ENCODE measurements at places on chromosomes 5 and 9. TPM values are rescaled to one million over a fixed set of nuclear protein-coding genes. Genes with fewer than 3 reads are reported as not detected.
A peak's percentile ranks its signal among the peaks of the same experiment; 100 is the strongest.

Gene ENG
- total RNA-seq, result 131 TPM

Gene C5orf52
- not detected for total RNA-seq

Gene DEPDC1B
- 0.22 TPM for total RNA-seq

Gene CBY3
- total RNA-seq, result not detected

Gene HEMGN
- 0.11 TPM for total RNA-seq

Gene AQP3
- total RNA-seq, result 16.3 TPM

Gene PCDHGB2
- 8.3 TPM for total RNA-seq

Gene BSPRY
- total RNA-seq, result 0.35 TPM

Gene CACFD1
- 13.9 TPM for total RNA-seq

Gene DENND4C
- 22.0 TPM for total RNA-seq

Gene C9orf50
- total RNA-seq, result not detected

Gene CARD9
- 1.4 TPM for total RNA-seq

Gene UGT3A2
- total RNA-seq, result not detected

Gene SLC1A1
- total RNA-seq, result 3.2 TPM

Gene SLC6A7
- not detected for total RNA-seq

Gene RFX3
- total RNA-seq, result 3.7 TPM

DNA sequence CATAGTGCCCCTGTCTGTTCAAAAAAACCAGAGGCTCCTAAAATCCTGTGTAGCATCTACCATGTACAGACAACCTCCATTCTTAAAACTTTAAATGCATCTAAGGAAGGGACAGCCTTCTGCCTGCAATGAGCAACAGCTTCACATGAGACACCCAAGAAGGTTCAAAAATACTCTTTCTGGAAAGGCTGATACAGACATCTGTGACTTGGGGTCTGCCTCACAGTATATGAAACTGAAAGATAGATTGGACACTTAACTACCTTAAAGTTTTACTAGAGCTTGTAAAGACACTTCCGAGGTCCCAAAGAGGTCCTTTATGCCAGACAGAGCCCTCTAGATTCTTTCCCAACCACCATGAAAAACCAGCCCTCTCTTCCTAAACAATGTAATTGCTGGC, 28.2 kb upstream of the CATSPER3 start:
- DNase-seq, result no peak

GRCh38 chr5:146799671-146800070, 78.9 kb downstream of the PPP2R2B start:
- no peak for DNase-seq

GRCh38 chr5:109345699-109346098, 64.1 kb downstream of the PJA2 start:
- DNase-seq, result no peak

- DNase-seq, result no peak
These were observed 46.3 kb upstream of the SMIM23 start for GRCh38 chr5:171739271-171739670.

DNA sequence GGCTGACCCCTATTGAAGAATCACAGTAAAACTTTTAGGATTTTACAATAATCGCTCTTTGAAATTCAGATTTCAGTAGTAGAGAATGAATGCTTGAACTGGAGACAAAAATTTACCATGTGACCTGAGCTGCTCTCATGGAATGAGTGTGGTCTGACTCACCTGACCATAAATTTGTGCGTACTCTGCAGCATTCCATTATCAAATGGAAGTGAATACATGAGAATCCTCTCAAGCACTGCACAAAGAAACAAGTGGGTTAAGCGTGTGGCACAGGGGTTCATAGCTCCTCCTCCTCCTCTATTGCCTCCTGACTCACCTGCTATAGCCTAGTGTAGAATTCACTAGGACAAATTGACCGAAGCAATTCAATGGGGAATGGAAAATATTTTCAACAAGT, 269.8 kb upstream of the CDH9 start:
- DNase-seq, result no peak

GRCh38 chr9:113221800-113222481, 597 bp downstream of the SLC31A1 start:
- no peak for DNase-seq

DNA sequence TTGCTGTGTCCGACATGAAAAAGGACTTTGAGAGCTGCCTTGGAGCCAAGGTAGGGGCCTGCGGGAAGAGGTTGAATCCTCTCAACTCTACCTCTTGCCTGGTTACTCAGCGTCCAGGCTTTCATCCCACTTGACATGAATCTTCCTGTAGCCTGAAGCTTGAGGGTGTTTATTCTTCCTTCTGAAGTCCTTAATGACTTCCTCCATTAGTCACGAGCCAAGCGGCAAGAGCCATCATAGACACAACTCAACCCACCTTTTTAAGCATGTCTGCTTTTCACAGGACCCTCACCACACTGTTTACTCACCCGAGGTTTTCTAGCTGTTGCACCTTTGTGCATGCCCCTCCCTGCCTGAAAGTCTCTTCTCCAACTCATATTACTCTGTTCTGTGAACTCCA, 40.2 kb downstream of the ACO1 start:
- no peak for DNase-seq

GRCh38 chr5:53555160-53555559, 5.3 kb upstream of the NDUFS4 start:
- no peak for DNase-seq

DNA sequence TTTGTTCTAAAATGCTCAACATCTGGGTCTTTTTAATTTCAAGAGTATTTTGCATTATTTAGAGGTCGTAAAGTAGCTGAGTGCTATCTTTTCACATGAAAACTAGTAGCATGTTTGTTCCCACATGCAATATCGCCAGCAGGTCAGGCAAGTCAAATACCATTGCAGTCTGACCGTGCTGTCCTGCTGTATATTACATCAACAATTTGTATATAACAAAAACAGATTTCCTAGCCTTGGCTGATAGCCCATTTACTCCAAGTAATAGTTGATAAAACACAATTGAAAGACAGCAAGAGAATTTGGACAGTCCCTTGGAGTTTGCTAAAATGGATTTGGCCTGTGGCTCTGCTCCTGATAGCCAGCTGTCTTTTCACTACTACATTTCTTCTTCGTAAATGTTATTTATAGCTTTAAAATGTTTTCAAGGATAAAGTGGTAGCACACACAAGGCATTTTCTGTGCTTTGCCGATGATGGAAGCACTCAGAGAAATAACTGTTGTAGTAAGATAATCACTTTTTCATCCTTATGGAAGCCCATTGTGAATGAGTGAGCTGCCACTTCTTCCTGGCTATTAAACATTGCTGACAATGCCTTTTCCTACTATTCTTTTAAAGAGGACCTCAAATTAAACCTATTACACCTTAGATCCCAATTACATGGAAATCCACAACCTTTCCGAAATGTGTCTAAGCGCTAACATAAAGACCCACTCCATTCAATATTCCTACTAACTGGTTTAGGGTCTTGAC, 992.1 kb downstream of the MAT2B start:
- no peak for DNase-seq

GRCh38 chr5:87899208-87899661, 369.4 kb downstream of the TMEM161B start:
- DNase-seq, result no peak

DNA sequence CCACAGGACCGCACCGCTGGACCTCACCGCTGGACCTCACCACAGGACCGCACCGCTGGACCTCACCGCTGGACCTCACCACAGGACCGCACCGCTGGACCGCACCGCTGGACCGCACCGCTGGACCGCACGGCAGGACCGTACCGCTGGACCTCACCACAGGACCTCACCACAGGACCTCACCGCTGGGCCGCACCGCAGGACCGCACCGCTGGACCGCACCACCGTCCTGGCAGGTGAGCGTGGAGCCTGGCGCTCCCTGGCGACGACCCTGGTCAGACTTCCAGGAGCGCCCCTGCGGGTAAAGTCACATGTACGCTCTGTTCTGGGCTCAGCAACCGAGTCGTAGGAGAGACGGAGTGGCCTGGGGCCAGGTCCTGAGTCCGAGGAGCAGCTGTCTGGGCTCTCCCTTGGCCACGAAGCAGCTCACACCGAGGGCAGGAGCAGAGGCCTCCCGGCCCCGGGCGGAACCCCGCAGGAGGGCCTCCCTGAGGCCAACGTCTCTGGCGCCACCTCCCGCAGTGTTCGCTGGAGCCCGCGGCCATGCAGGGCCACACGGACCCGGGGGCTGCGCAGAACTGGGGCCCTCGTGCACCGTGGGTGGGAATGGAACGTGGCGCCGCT, 30.5 kb downstream of the MRPL36 start:
- DNase-seq, result no peak

DNA sequence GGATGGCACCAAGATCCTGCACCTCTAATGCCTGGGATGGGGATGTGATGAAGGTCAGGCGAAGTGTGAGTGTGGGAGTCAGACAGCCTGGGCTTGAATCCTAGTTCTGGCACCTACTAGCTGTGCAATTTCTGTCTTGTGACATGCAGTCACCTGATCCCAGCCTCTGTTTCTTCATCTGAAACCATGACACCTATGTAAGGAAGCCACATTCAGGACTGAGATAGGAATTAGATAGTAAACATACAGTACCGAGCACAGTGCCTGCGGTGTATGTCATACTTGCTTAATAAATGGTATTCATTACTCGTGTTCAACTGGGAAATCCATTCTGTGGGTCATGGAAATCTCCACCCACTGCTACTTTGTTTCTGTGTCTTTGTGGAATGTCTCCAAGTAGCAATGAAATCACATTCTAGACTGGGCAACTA, 140.6 kb upstream of the STC2 start:
- DNase-seq, result no peak

DNA sequence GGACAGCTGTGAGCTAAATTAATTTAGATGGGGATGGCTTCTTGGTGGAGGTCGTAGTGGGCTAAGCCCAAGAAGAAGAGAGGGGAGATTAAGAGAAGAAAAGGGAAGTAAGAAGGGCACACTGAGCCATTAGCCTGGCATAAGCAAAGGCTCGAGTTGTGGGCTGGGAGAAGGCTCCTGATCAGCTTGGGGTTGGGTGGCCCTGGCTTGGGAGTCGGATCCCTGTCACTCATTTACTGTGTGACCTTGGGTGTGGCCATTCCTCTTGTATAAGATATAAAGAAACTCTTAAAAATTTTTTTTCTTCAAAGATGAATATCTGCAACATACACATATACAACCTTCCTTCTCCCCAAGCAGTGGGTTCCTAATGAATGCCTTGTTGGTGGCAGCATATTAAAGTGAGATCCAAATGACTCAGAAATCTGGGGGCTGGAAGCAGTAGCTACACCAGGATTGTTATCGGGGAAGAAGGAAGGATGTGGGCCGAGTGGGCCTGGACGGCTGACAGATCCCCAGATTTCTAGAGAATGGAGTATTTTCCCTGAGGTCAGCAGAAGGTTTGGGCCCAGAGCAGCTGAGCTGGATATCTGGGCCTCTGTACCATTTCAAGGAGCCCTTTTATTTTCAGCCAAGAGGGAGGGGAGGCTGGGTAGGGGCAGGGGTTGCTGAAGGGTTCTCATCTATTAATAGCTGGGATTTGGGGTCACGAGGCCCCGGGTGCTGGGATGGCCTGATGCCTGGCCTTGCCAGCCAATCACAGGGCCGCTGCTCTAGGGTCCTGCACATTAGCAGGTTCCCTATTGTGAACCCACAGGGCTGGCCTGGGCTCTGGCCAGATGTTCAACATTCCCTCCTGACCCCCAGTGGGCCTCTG, 52.1 kb downstream of the PPARGC1B start:
- peak; percentile 79 for DNase-seq

DNA sequence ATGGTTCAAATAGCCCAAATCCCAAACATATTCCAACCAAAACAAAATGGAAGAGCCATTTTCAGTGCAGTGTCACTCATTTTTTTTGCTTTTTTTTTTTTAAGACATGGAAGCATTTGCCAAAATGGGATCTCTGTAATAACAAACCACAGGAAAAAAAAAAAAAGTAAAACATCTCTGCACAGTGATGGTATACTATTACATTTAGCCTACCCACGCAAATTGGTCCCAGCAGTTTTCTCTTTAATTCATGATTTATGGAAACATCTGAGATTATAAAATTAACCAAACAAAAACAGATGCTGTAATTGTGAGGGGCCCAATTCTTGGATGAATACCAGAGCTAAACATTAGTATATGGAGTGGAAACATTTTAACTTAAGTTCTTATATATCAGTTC, 566.6 kb downstream of the ZNF608 start:
- no peak for DNase-seq

DNA sequence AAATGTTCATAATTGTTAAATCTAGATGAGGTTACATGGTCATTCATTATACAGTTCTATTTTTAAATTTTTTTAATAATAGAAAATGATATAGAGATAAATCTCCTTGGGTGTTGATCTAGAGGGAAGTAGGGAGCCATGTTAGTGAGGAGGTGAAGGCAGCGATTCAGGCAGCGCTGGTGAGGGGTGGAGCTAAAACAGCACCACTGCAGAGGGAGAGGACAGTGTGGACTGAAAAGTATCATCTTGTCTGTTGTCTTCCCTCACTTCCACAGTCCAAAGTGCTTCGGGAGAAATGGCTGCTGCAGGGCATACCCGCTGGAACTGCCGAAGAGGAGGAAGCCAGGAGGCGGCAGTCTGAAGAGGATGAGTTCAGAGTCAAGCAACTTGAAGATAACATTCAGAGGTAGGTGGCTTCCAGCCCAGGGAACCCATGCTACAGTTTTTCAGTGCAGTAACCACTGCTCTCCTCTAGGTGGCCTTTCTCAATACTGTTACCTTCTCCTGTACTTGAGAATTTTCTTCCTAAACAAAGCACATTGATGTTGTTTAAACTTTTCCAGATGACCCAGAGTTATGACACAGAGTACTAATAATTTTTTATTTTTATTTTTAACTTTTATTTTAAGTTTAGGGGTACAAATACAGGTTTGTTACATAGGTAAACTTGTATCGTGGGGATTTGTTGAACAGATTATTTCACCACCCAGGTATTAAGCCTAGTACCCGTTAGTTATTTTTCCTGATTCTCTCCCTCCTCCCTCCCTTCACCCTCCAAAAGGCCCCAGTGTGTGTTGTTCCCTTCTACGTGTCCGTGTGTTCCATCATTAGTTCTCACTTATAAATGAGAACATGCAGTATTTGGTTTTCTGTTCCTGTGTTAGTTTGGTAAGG, 100.5 kb downstream of the PALM2AKAP2 start:
- DNase-seq, result no peak

- no peak for DNase-seq
These were observed 14.2 kb downstream of the HOMER1 start for GRCh38 chr5:79499640-79500273.

DNA sequence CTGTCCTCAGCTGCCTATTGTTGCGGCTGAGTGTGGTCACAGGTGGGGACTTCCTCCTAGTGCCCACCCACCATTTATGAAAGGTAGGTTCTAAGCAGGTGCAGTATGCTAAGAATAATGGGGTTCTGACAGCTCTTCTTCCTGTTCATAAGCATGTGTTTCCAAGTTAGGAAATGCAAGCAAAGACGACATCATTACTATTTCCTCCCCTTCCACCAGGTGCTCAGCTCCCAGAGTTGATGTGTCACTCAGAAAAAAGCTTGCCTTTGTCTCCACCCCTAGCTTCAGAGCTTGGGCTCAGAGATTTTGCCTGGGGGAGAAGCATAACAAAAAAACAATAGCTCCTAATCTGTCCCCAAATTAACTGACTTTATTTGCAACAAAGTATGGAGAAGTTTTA, 1076.7 kb downstream of the NR2F1-AS1 start:
- DNase-seq, result no peak

- no peak for DNase-seq
These were observed 42.8 kb downstream of the ANGPTL2 start for GRCh38 chr9:127079446-127080140.

- no peak for DNase-seq
These were observed 6.3 kb downstream of the SHB start for GRCh38 chr9:38062498-38063362.
